ENCODE measurements at places on chromosomes 12 and 14. TPM values are rescaled to one million over a fixed set of nuclear protein-coding genes. Genes with fewer than 3 reads are reported as not detected.
A peak's percentile ranks its signal among the peaks of the same experiment; 100 is the strongest.

- H3K4me1 ChIP-seq, result peaks cover 32% of the 10 kb centered on the region
- H3K27ac ChIP-seq, result peak within 1 kb of the TSS; percentile 84
- no peak for DNase-seq
- H3K4me3 ChIP-seq, result peak within 1 kb of the TSS; percentile 79
- no peaks in the 10 kb centered on the region for H3K36me3 ChIP-seq
- H3K27me3 ChIP-seq, result peaks cover 6% of the 10 kb centered on the region
Measured at GRCh38 chr12:57459750-57460467, at the start of gene GLI1. TSS of gene GLI1 (plus strand) at chr12:57459785. CDS start at chr12:57463692, 3,907 bp downstream.

Gene TCL1A
- total RNA-seq, result not detected

DNA sequence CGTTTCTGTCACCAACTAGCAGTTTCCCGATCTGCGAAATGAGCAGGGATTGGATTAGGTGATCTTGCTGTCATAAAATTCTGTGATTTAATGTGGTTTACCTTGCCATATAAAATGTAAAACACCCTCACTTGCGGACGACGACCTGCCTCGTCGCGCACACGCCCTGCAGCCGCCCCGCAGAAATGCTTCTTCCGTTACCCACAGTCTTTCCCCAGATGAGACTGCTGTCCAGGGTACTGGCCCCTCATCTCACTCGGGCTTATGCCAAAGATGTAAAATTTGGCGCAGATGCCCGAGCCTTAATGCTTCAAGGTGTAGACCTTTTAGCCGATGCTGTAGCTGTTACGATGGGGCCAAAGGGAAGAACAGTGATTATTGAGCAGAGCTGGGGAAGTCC, 17.7 kb upstream of the FOXJ2 start:
- peaks cover 43% of the 10 kb centered on the region for H3K27me3 ChIP-seq
- no peaks in the 10 kb centered on the region for H3K36me3 ChIP-seq

Gene FOXN4
- not detected for total RNA-seq

Gene TSPAN8
- 11.2 TPM for total RNA-seq

GRCh38 chr12:119710374-119710964, 42.5 kb downstream of the PRKAB1 start:
- DNase-seq, result peak; percentile 72
- H3K27me3 ChIP-seq, result no peaks in the 10 kb centered on the region
- no peaks in the 10 kb centered on the region for H3K36me3 ChIP-seq

DNA sequence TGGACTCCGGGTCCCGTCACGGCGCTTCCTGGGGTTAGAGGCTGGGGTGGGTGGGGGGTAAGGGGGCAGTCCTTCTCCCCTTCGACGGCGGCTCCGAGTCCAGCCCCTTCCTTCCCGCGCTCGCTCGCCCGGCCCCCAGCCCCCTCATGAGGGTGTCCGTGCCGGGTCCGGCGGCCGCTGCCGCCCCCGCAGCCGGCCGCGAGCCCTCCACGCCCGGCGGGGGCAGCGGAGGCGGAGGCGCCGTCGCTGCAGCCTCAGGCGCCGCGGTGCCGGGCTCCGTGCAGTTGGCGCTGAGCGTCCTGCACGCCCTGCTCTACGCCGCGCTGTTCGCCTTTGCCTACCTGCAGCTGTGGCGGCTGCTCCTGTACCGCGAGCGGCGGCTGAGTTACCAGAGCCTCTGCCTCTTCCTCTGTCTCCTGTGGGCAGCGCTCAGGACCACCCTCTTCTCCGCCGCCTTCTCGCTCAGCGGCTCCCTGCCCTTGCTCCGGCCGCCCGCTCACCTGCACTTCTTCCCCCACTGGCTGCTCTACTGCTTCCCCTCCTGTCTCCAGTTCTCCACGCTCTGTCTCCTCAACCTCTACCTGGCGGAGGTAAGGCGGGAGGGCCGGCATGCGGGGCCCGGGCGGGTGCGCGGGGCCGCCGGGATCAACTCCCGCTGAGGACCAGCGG, 500 bp downstream of the GPR137C start:
- peak; percentile 71 for DNase-seq
- H3K36me3 ChIP-seq, result no peaks in the 10 kb centered on the region
- H3K4me3 ChIP-seq, result peak overlapping the region; percentile 90
- no peaks in the 10 kb centered on the region for H3K27me3 ChIP-seq
- peak overlapping the region; percentile 81 for H3K27ac ChIP-seq

Gene KCNC2
- total RNA-seq, result not detected

Gene PLEKHG7
- total RNA-seq, result not detected

Gene GUCY2C
- not detected for total RNA-seq

GRCh38 chr12:100138803-100139098, 3.9 kb downstream of the BLTP3B start:
- DNase-seq, result no peak
- H3K36me3 ChIP-seq, result no peaks in the 10 kb centered on the region
- H3K4me3 ChIP-seq, result no peak overlapping the region
- H3K27me3 ChIP-seq, result no peaks in the 10 kb centered on the region

DNA sequence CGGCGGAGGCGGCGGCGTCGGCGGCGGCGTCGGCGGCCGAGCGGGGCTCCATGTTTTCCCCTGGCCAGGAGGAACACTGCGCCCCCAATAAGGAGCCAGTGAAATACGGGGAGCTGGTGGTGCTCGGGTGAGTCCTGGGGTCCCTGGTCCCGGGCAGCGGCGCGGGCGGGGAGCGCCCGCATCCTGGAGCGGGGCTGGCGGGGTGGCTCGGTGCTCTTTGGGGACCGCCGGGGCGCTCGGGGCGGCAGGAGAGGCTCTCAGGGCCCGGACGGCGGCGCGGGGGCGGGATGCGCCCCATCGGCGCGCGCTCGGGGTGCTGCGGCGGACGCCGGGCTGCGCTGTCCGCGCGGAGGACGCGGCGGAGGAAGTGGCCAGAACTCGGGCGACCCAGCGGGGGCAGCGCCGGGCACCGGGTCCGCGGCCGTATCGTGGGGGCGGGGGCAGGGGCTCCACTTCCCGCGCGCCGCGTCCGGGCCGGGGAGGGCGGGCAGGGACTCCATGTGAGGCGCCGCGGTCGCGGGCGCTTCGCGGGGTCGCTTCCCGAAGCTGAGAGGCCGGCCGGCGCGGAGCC, 485 bp downstream of the PELI2 start:
- peak overlapping the region; percentile 88 for H3K4me3 ChIP-seq
- no peaks in the 10 kb centered on the region for H3K27me3 ChIP-seq
- H3K27ac ChIP-seq, result peak overlapping the region; percentile 83
- peak; percentile 77 for DNase-seq

Gene CD163
- 234 TPM for total RNA-seq

DNA sequence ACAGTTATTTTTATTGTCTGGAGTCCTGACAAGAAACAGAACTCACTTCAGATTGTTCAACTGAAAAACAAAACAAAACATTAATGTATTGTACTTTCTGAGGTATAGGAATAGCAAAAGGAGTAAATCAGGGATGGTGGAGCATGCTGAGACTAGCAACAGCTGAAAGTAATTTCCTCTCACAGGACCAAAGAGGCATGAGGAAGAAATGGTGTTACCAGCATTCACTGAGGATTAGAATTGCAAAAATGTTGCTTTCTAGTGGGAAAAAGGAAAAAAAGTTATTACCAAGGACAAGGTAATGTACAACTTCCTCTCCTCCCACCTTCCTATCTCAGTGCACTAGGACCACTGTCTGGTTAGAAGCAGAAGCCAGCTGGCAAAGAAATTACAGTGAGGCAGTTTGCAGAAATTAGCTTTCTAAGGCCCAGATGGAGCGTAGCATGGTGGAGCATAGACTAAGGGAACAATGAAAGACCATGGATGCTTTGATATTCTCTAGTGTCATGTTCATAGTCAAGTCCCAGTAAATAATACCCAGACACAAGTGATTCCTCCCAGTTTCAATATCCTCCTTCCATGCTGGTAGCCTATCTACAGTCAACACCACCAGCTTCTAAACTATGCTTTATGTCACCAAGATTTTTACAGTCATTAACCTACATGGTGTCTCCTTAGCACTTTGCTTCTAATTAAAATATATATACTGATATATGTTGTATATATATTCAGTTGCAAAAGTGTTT, 133.7 kb upstream of the DCN start:
- H3K27ac ChIP-seq, result no peak overlapping the region
- H3K4me1 ChIP-seq, result no peaks in the 10 kb centered on the region
- no peak overlapping the region for H3K4me3 ChIP-seq
- H3K36me3 ChIP-seq, result no peaks in the 10 kb centered on the region

DNA sequence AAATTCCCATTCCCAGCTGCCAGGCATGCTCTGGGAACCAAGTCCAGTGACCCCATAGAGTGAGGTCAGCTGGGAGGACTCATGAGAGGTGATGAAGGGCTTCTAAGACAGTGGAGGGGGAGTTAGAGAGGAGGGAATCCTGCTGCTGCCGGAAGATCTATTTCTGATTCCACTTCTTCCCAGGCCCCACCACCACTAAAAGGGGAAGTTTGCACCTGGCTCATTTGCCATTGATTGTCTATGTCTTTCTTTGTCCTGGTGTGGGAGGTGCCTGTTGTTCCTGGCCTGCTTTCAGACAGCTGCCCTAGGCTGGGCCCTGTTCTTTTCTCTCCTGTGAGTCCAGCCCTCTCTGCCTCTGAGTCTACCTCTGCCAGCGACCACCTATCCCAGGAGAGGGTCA, 3.0 kb upstream of the KRT6A start:
- H3K27me3 ChIP-seq, result no peaks in the 10 kb centered on the region
- H3K27ac ChIP-seq, result no peak overlapping the region
- peaks cover 25% of the 10 kb centered on the region for H3K4me1 ChIP-seq
- H3K36me3 ChIP-seq, result no peaks in the 10 kb centered on the region
